Activated naive CD4-positive, alpha-beta T cell treated with anti-CD3 and anti-CD28 coated beads for 36 hours (primary cell): ENCODE measurements at places on chromosomes 16 and 17. TPM values are rescaled to one million over a fixed set of nuclear protein-coding genes. Genes with fewer than 3 reads are reported as not detected.

The KRT33B gene
- total RNA-seq, result not detected

The TMEM114 gene
- total RNA-seq, result not detected

The LDHD gene
- 0.33 TPM for total RNA-seq

The TMEM92 gene
- total RNA-seq, result not detected

The UTS2R gene
- total RNA-seq, result not detected

DNA sequence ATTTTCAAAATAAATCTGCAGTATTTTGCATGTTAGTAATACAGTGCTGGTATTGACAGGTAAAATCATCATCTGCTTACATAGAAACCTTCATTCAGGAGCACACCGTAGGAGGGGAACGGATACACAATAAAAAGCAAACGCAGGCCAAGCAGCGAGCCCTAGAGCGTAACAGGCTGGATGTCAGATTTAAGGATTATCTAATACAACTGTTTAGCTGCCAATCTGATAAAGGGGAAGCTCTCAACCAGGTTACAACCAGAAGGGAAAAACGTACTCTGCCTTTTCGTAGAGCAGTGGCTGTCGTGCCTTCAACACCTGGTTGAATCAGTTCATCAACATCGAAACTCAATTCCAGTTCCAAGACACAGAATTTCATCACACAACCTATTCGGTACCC, 16.4 kb upstream of the CUEDC1 start:
- H3K4me1 ChIP-seq, result no peaks in the 10 kb centered on the region
- peaks cover 14% of the 10 kb centered on the region for H3K36me3 ChIP-seq
- DNase-seq, result no peak

- H3K27me3 ChIP-seq, result no peaks in the 10 kb centered on the region
- H3K27ac ChIP-seq, result peak overlapping the region; percentile 66
- H3K4me3 ChIP-seq, result no peak overlapping the region
- H3K36me3 ChIP-seq, result peaks cover 11% of the 10 kb centered on the region
These were observed 78.4 kb downstream of the ZNF778 start for GRCh38 chr16:89295915-89296314.

DNA sequence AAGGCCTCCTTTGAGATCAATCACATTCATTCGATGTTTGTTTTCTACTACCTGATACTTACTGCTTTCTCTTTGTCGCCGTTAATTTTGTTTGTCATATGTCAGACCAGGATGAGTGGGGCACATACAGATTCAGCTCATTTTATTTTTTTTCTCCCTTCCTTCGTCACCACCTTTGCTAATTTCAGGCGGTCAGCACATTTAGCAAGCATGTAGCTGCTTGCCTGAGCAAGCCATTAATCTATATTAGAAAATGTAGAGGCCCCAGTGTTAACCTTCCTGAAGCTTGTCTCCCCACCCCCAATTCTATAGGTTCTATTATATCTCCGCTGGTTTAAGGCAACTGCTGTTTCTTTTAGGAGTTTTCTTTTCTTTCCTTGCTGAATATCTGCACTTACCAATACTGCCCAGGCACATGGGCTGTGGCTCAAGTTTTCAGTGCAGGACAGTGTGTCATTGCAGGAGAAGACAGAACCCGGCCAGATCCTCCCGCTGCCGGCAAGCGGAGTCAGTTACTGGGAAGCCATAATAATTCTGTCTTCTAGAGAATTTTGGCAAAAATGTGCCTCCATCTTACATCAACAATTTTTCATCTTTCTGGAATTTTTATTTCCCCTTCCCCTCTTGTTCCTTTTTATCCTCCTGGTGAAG, 714.3 kb downstream of the WWOX start:
- H3K27me3 ChIP-seq, result no peaks in the 10 kb centered on the region
- no peak for DNase-seq
- no peaks in the 10 kb centered on the region for H3K36me3 ChIP-seq
- H3K4me3 ChIP-seq, result no peak overlapping the region
- H3K27ac ChIP-seq, result no peak overlapping the region

GRCh38 chr17:4448197-4448980, 14.6 kb downstream of the SPNS3 start:
- no peak overlapping the region for H3K4me3 ChIP-seq
- no peak overlapping the region for H3K27ac ChIP-seq
- no peaks in the 10 kb centered on the region for H3K4me1 ChIP-seq
- no peaks in the 10 kb centered on the region for H3K27me3 ChIP-seq
- DNase-seq, result no peak

GRCh38 chr17:3762922-3763776, 37.8 kb downstream of the ITGAE start:
- no peaks in the 10 kb centered on the region for H3K36me3 ChIP-seq
- H3K27me3 ChIP-seq, result no peaks in the 10 kb centered on the region
- DNase-seq, result peak; percentile 60
- peaks cover 34% of the 10 kb centered on the region for H3K4me1 ChIP-seq

GRCh38 chr17:72631949-72632684, 460.4 kb downstream of the SLC39A11 start:
- no peak overlapping the region for H3K27ac ChIP-seq
- H3K4me1 ChIP-seq, result peaks cover 14% of the 10 kb centered on the region
- no peak for DNase-seq
- no peaks in the 10 kb centered on the region for H3K36me3 ChIP-seq
- H3K27me3 ChIP-seq, result peaks cover 5% of the 10 kb centered on the region

DNA sequence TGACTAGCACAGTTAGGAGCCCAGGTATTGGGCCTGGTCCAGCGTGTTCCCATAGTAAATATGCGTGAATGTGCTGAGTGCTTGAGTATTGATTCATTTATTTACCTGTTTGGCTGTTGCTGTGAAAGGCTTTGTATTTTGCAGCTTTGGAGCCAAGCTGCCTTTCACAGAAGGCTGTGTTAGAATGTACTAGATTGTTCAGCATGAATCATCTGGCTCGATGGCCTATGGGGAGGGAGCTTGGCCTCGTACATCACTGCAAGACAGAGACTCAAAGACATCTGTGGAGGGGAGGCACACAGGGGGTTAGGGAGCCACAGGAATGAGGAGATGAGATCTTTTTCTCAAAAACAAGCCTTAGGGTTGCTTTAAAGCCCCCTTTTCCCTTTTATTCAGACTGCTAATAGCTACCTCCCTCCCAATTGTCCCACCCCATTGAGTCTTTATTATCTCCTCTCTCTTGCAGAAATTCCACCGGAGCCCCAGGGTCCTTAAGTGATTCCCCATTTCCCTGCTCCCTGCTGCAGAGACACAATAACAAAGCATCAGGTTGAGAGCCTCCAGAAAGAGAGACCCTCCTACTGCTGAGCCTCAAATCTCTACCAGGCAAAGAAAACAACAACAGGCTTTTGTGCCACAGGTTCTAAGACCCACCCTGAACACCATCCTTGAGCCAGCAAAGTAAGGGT, 307.2 kb downstream of the ABCC12 start:
- no peaks in the 10 kb centered on the region for H3K36me3 ChIP-seq
- no peak for DNase-seq
- no peak overlapping the region for H3K4me3 ChIP-seq
- H3K27ac ChIP-seq, result no peak overlapping the region
- H3K4me1 ChIP-seq, result no peaks in the 10 kb centered on the region
- H3K27me3 ChIP-seq, result no peaks in the 10 kb centered on the region

DNA sequence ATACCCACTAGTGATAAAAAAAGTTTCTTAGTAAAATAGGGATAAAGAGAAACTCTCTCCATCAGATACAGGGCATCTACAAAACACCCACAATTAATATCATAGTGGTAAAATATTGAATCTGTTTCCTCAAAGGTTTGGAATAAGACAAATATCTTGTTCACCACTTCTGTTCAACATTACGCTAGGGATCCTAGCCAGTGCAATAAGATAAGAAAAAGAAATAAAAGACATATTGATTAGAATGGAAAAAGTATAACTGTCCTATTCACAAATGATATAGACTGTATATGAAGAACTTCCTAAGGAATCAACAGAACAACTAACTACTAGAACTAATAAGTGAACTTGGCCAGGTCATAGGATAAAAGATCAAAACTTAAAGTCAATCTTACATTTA, 12.9 kb downstream of the LPCAT2 start:
- no peaks in the 10 kb centered on the region for H3K4me1 ChIP-seq
- H3K27ac ChIP-seq, result no peak overlapping the region
- DNase-seq, result no peak
- no peaks in the 10 kb centered on the region for H3K36me3 ChIP-seq
- H3K4me3 ChIP-seq, result no peak overlapping the region
